ENCODE measurements at places on chromosomes 2 and 18.

DNA sequence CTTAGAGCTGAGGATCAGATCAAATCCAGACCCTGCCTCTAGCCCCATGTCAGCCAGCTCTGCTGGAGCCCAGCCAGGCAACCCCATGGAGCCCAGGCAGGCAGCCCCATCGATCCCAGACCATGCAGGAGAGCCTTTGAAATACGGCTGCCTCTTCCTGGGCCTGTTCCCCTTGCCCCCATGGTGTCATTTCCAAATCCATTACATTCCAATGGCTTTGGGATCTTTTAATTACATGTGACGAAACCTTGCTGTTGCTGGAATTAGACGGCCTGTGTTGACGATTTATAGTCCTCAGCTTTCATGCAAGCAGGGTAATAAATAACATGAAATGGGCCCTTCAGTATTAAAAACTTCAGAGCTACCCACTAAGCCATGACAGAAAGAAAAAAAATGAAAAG lies 75.8 kb upstream of the SLC14A2 start:
- DNase-seq = no peak

DNA sequence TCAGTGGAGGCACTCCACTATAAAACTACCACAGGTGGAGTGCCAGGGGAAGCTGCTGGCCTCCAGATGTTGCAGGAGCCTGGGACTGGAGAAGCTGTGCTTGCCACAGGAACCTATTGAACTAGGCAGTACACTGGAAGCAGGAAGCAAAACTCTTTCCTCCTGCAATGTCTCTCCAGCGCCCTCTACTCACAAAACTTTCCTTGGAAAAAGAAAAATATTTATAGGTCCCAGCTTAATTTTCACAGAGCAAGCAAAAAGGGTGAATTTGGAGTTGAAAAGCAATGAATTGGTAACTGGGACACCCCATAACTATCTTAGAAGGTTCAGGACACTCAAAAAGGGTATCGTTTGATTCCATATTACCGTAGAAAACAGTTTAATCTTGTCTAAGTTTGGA lies 33.2 kb upstream of the REEP1 start:
- DNase-seq = no peak

DNA sequence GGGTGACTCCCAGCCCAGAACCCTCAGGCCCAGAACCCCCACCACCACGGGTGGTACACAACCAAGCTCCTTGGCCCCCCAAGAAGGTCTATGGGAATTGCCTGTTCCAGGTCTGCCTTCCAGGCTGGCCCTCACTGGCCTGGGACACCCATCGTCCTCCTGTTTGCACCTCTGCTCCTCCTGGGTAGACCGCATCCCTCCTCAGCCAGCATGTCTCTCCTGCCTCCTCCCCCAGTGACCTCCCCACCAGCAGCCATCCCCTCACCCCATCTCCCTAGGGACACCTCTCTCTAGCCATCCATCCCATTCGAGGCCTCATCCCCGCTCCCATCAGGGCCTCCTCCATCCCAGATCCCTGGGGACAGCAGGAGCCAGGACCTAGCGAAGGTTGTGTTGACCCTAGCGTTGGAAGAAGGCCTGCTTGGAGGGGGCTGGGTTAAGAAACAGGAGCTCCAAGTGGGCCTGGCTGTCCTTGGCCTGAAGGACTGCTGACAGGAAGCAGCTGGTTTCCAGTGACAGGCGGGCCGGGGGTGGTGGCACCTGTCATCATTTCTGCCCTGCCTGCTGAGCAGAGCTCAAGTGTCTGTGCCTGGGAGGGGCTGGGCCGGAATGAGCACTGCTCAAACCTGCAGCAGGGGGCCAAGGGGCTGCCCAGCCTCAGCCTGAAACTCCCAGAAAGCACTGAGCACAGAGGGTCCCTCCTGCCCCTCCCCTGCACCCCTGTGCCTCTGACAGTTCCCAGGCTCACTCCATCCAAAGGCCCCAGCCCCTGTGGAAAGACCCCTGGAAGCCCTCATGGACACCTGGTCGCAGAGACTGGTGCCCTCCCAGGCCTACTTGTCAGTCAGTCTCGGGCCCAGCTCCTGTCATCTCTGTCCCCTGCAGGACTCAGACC lies 96.0 kb upstream of the OTOS start:
- no peak for DNase-seq

DNA sequence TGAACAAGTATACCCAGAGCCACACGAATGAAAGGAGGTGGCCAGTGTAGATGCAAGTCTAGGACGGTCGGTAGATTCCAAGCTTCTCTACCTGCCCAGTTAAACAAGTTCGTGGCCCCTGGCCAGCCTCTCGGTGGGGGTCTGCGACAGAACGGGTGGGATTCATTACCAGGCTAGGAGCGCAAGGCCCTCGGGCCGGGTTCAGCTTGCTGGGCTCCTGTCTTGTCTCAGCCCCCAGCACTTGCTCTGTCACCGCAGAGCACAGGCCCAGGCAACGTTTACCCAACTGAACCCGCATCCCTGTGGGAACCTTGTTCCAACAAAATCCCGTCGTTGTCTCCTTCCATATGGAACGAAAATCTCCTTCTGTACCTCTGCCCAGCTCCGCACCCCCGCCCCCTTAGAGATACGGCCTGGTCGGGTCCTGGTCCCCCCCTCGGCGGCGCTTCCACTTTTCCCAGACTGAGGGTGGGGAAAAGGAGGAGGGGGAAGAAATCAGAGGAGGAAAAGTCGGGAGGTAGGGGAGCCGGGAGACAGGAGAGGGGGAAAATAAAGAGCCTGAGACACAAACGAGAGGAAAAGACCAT lies 1.9 kb upstream of the EMX1 start:
- DNase-seq = no peak

DNA sequence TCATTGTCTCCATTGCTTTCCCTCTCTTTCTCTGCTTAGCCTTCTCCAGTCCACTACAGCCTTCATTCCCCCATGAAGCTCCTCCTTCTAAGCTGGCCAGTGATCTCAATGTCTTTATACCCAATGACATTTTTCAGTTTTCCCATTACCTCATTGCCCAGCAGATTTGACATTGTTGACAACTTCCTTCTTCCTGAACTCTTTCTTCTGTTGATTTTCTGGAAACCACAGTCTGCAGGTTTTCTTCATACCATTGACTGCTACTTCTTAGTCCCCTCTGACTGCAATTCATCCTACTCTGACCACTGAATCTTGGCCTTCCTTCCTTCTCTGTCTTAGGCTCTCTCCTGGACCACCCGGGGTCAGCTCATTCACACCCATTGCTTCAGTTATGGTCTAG lies 22.9 kb upstream of the SPP2 start:
- no peak for DNase-seq

DNA sequence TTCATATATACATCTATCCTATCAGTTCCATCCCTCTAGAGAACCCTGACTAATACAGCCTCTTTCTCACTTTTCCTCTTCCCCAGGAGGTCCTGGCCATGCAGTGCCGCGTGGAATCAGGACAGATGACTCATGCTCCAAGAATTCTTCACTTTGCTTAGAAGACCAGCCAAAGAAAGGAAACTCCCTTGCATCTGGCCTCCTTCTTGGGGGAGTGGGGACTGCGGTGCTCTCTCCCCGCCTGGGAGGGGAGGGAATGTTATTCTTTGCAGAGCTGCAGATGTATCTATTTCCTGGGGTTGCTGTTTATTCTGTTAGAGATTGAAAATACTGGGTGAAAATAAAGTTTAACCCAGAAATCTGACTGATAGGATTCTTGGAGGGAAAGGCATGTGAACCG lies 111.5 kb upstream of the SH3BP4 start:
- DNase-seq = no peak

DNA sequence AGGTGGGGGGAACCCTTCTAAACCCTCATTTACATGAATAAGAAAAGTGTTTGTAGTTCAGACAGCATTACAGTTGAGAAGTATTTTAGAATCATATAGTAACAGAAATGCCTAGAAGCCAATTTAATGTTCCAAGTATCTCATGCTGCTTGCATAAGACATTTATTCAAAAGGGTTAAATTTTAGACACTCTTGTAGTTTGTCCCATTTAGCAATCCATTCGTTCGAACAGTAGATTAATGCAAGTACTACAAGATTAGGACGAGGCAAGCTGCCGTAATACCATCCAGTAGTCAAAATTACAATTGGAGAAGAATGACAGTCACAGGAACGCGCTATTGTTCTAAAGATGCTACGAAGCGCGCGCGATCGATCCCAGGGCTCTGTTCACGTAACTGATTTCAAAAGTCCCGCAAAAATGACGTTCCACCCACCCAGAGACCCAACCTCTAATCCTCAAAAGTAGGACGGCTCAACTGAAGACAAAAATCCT lies 1.2 kb downstream of the TMEM237 start:
- DNase-seq = no peak
